ENCODE measurements at places on chromosomes 12 and 14. TPM values are rescaled to one million over a fixed set of nuclear protein-coding genes. Genes with fewer than 3 reads are reported as not detected.

GRCh38 chr14:32015166-32015565, 61.9 kb upstream of the ARHGAP5 start:
- no peaks in the 10 kb centered on the region for H3K36me3 ChIP-seq
- H3K4me1 ChIP-seq, result no peaks in the 10 kb centered on the region
- no peaks in the 10 kb centered on the region for H3K27me3 ChIP-seq
- no peak overlapping the region for H3K4me3 ChIP-seq
- no peak for DNase-seq

Gene AMHR2
- not detected for polyA plus RNA-seq

DNA sequence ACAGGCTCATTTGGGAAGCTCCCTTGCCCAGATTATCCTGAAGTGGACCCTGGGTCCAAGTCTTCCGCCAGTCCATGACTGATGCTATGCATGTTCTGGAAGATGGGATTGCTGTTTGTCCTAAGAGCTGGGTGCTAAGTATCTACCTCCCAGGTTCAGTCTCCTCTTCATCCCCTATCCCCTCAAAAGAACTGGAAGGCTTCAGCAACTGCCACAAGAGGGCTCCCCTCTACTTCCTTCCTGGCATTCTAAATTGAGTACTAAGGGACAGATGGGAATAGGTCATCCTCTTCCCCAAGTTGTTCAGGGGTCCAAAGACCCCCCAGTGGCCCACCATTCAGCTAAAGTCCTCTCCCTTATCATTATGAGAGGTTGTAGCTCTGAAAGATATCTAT, 9.0 kb upstream of the FKBP11 start:
- H3K4me3 ChIP-seq, result no peak overlapping the region
- DNase-seq, result no peak
- no peaks in the 10 kb centered on the region for H3K27me3 ChIP-seq
- peaks cover 21% of the 10 kb centered on the region for H3K36me3 ChIP-seq
- no peak overlapping the region for H3K27ac ChIP-seq
- peaks cover 10% of the 10 kb centered on the region for H3K4me1 ChIP-seq

Gene NXPH4
- polyA plus RNA-seq, result not detected

DNA sequence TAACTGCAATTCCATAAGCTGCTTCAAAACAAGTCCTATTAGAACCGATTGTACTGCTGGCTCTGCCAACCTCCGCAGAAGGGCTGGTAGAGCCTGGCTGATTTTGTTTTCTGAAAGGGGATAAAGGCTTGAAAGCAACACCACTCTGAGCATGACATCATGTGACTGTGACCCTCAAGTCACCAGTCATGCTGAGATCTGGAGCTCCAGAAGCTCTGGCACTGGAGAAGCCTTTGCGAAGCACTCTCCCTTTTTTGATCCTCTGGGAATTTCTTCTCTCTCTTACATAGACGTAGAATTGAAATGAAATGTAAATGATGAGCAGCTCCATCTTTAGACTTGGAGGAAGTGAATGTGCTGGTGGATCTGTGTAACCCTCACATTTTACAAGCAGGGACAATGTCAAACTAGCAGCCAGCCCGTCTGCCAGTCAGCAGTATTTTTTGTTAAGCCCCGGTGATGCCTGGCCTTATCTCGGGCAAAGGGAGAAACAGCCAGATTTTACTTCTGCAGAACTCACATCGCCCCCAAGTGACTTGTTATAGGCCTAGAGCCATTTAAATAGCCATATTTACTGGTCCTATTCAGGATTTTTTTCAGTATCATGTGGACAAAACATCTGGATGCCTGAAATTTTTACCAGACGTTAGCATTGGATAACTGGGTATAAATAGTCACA, 112.1 kb upstream of the NPAS3 start:
- H3K27me3 ChIP-seq, result no peaks in the 10 kb centered on the region
- no peaks in the 10 kb centered on the region for H3K4me1 ChIP-seq
- no peak for DNase-seq
- no peaks in the 10 kb centered on the region for H3K36me3 ChIP-seq

GRCh38 chr14:86430853-86431252, 900.9 kb downstream of the FLRT2 start:
- no peak overlapping the region for H3K27ac ChIP-seq
- no peaks in the 10 kb centered on the region for H3K4me1 ChIP-seq
- no peak overlapping the region for H3K4me3 ChIP-seq
- no peaks in the 10 kb centered on the region for H3K36me3 ChIP-seq
- no peaks in the 10 kb centered on the region for H3K27me3 ChIP-seq
- no peak for DNase-seq

GRCh38 chr12:131133015-131133905, 179.6 kb downstream of the ADGRD1 start:
- no peaks in the 10 kb centered on the region for H3K27me3 ChIP-seq
- DNase-seq, result no peak
- no peaks in the 10 kb centered on the region for H3K36me3 ChIP-seq
- no peak overlapping the region for H3K4me3 ChIP-seq
- no peaks in the 10 kb centered on the region for H3K4me1 ChIP-seq
- H3K27ac ChIP-seq, result no peak overlapping the region
